ENCODE measurements at places on chromosomes 7 and 10.

DNA sequence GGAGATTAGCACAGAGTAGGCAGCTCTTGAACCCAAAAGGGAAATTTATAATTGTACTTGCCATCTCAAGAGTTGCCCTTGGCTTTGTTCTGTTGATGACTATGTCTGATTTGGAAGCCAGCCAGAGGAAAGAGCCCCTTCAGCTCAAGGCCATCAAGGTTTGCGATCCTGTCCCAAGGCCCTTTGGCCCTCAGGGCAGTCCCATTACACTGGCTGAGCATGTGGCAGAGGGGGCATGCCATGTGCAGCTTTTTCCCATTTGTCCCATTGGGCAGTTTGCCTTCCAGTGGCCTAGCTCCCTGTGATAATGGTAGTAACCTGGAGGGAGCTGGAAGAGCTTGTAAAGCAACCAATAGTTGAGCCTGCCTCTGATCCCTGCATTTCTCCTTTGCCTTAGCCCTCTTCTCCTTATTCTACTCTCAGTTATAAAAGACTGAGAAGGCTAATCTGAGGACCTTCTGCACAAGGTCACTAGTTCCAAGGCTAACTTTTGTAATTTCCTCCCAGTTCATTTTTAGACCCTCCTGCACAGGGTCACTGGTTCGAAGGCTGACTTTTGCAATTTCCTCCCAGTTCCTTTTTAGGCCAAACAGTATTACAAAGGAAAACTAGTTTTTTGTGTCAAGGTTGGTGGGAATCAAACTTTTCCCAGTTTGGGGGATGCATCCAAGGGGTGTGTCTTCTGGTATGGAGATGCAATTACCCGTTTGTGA is 31.0 kb upstream of the ARHGAP12 start:
- no peak for DNase-seq

- DNase-seq = no peak
Observed at GRCh38 chr10:77944519-77944918, 18.0 kb upstream of the DLG5 start.

DNA sequence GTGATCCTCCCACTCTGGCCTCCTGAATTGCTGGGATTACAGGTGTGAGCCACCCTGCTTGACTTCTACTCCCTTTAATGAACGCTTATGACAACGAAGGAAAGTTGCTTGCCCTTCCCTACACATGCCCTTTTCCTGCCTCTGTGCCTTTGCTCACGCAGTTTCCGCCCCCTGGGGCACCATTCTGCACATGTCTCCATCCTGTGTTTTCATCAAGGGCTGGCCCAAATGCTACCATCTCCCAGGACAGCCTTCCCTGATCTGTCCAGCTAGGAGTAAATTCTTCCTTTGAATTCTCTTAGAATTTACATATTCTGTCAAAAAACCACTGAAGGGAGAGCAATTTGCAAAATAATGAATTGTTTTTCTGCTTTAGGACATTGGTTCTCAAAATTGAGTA is 50.0 kb upstream of the KMT2C start:
- DNase-seq = no peak

DNA sequence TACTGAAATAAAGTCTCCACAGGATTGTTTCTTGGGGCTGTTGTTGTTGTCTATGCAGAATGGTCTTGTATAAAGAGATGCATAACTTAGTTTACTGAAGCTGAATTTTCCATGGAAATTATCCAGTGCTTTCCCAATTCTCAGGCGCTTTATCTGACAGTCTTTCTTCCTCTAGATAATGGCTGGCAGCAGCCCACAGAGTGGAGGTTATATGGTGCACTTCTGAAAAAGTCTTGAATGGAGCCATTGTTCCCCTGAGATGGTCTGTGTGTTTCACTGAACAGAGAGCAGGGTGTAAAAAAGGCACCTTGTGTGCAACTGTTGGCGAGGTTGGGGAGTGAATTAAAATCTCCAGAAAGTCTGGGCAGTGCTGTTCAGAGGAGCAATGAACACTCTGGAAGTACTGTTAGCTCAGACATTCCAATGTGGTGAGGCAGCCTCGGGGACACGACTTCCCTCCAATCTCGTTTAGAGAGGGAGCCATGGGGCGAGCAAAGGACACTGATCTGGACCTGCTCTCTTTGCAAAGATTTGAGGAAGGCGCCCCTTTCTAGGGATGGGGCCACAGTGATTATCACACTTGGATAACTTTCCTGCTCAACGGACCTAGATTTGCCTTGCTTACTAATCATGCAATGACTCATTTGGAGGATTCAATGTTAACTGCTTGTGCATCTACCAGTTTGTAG is 2.0 kb upstream of the PLCE1 start:
- no peak for DNase-seq

DNA sequence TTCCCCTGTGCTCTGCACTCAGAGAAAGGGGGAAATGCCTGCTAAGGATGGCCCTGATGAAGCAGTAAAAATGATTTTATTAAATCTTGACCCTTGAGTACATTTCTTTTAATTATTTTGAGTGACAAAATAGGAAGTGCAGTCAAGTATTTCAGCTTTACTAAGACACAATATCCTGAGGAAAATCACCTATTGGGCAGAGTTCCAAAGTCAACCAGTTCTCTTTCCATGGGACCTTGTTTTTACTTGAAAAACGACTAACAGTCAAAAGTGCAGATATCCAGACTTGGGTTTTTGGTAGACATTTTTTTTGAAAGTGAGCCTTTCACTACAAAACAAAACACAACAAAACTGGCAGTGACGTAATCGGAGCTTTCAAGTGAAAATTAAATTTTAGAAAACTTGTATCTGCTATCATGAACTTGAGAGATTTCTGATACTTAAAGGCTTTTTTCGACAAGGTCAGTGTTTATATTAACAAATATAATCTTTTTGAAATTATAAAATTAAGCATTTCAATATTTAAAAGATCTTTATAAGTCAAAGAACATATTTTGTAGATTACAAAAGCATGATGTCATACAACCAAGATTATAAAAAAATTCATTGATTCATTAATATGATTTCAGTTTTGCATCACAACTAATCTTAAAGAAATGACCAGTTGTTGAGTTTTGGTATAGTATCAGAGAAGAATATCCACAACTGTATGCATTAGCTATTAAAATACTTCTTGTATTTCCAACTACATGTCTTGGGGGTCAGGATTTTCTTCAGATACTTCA is 513.8 kb upstream of the AKR1E2 start:
- no peak for DNase-seq

GRCh38 chr10:70753841-70754621 is 31.1 kb downstream of the TBATA start:
- DNase-seq = no peak
